ENCODE measurements at places on chromosomes 16 and 17. TPM values are rescaled to one million over a fixed set of nuclear protein-coding genes. Genes with fewer than 3 reads are reported as not detected.

DNA sequence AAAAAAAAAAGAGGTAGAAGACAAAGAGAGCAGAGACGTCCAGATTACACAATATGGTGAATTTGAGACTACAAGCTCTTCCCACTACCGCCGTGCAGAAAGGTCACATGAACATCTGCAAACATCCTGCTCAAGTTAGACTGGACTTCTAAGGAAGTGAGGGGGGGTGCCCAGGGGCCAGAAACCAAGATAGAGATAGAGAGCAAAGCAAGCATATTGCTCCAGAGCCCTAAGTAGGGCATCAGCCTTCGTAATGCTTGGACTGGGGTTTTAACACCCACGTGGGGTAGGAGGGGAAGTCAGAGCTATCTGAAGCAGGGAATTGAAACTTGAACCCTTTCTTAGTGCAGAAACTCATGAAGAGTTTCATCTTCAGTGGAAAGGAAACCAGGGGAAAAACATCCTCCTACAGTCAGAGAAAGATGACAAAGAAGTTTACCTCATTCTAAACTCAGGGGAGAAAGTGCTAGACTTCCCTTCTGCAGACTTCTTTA lies 8.7 kb downstream of the CLEC19A start:
- no peak for DNase-seq

GRCh38 chr16:998211-998610 lies 16.6 kb downstream of the SOX8 start:
- no peak for DNase-seq

- no peak for DNase-seq
These were observed 28.8 kb upstream of the CCL22 start for GRCh38 chr16:57329718-57330327.

- DNase-seq, result no peak
These were observed 19.1 kb downstream of the STAT5A start for GRCh38 chr17:42307362-42307927.

DNA sequence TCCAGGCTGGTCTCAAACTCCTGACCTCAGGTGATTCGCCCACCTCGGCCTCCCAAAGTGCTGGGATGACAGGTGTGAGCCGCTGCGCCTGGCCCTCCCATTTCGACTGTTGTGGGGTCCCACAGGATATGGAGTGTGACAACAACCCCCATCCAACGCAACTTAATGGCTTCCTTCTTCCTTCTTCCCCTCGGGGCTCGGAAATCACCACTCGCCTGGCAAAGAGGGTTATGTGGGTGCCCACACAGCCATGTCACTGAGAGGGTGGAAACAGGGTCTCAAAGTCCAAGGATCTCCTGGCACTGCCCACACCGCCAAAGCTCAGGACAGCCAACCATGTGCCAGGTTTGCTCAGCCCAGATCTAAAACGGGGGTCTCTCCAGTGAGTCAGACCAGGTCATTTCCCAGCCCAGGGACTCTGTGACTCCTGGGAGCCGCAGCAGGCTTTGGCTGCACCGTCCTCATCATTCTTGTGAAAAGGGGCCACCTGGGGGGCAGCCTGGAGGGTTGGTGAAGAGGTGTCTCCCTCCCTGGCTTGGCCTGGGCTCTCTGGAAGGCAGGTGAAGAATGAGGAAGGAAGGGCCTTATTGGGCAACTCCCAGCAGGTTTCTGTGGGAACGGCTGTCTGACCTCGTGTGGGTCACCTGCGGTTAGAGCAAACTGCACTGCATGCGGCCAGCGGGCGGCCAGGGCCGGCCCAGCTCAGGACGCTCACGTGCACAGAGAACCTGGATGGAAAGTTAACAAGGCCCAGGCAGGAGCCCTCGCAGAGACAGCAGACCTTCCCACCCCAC lies 25.3 kb upstream of the LITAF start:
- no peak for DNase-seq

The MFAP4 gene
- total RNA-seq, result 0.48 TPM

The ASGR2 gene
- total RNA-seq, result not detected

The ATP2C2 gene
- not detected for total RNA-seq
